Esophagus squamous epithelium (tissue), 5 donors: ENCODE measurements at places on chromosomes 7 and 10.

DNA sequence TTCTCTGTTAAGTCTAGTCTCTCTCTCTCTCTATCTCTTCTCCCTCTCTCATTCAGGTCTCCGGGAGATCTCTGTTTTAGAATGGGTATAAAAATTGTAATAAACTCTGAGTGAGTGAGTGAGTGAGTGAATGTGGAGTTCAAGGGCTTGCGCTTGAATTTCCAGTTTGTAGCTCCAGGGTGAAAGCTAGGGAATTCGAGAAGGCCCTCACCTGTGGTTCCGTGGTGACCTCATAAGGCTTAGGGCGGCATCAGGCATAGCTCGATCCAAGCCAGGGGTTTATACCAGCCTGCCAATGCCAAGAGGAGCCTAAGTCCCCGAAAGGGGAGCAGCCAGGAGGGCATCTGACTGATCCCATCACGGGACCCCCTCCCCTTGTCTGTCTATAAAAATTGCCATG lies 456 bp downstream of the AKR1B15 start:
- DNase-seq, result no peak

- DNase-seq, result no peak
These were observed 32.2 kb upstream of the ZNF518A start for GRCh38 chr10:96097865-96098264.

DNA sequence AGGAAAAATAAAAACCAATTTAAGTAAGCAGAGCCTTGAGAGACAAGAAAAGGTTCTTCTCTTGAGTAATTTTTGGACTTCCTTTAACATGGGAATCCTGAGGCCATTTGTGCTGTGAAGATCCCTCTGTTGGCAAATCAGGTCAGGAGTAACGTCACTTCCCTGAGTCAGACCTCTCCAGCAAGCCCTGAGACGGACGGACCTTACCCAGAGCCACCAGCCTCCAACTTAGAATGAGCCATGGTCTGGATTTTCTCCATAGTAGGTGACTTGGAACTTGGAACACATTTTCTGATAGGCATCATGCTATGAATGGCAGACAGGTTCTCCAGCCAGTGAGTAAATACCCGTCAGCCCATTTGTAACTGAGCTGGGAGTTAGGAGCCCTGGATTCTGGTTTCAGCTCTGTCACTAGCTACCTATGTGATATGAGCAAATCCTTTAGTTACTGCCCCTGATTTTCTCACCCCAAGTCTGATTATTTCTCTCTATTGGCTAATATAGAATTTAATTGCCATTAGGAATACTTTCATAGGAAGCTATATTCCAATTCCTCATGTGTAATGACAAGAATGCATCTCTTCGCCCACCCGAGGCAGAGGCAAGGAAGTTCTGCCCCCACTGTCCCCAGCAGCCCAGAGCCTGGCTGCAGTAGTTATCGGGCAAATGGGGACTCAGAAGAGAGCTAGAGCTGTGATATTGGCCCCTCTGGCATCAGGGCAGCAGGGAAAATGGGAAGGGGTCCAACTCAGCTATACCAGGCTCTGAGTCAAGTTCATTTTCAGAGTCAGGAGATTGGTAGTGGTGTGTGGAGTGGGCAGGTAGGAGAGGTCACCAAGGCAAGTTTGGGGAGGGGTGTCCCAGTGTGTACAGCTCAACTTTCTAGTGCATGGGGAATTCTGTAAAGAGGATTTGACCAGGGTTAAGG lies 153.7 kb upstream of the AGK start:
- no peak for DNase-seq

GRCh38 chr10:33145451-33146188 lies 187.6 kb upstream of the ITGB1 start:
- DNase-seq, result no peak

GRCh38 chr10:66368146-66368545 lies 557.7 kb upstream of the LRRTM3 start:
- no peak for DNase-seq

GRCh38 chr10:102714621-102715455 lies at the start of gene SFXN2:
Gene SFXN2, plus strand, starts transcription at chr10:102714636. Its CDS starts 12,001 bp downstream, at chr10:102726637.
- no peak for DNase-seq

DNA sequence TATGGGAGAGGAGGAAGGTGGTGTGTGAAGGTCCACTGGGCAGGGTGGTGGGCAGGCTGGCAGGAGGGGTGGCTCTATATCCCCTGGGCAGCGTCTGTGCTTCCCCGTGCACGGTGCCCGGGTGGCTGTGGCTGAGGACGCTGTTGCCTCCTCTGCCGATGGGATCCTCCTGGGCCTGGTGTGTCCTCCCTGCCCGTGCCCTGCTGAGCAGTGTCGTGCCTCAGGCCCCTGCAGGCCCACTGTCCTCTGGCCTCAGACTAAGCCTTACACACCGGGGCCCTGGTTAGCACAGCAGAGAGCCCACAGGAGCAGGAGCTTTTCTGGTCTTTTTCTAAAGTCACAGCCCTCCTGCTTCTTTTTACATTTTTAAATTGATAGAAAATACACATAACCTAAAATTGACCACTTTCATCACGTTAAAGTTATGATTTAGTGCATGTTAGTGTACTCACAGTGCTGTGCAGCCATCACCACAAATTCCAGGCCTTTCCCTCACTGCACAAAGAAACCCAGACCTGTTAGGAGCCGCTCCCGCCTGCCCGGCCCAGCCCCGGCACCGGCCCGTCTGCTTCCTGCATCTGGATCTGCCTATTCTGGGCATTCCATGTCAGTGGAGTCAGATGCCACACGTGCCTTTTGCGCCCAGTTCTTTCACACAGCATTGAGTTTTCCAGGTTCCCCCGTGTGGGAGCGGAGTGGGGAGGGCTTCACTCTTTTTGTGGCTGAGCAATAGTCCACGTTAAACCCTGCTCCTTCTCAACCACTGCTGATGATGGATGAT lies 19.4 kb downstream of the PFKFB3 start:
- DNase-seq, result no peak

DNA sequence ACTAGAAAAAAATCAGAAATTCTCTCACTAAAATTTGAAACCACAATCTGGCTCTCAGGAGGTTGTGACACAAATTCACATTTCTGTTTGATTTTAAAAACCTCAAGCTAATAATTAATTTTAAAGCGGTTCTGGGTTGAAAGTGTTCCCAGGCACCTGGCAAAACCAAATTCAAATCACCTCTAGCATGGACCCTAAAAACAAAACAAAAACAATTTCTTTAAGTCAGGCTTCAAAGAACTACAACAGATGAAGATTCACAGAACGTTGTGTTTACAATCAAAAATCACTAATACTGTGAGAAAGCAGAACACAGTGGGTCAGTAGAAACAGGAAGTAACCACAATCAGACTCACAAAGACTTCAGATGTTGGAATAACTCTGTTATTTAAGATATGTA lies 7.2 kb upstream of the RELN start:
- DNase-seq, result no peak

DNA sequence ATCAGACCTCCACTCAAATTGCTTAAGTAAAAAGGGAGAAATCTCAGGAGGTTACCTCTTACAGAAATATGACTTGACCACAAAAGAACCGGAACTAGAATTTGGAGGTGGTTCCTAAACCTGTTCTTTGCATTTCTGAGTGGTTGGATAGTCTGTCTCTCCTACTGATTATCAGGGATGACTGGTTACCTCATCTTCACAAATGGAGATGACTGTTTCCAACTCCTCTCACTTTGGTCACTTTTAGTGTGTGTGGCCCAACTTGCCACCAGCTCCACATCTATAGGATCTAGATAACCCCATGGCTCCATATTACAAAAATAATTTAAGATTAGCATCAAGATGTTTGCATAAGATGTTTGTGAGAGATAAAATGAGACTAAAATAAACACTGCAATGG lies 95.5 kb downstream of the CCDC71L start:
- DNase-seq, result no peak

- no peak for DNase-seq
These were observed 84.8 kb upstream of the CCNY start for GRCh38 chr10:35251373-35252100.

GRCh38 chr7:132211971-132212370 lies 364.3 kb downstream of the PLXNA4 start:
- no peak for DNase-seq
